ENCODE measurements at places on chromosomes 3 and 15. TPM values are rescaled to one million over a fixed set of nuclear protein-coding genes. Genes with fewer than 3 reads are reported as not detected.

SLC9C1 gene
- not detected for total RNA-seq

GOLGA6B gene
- total RNA-seq = 0.13 TPM

MORC1 gene
- total RNA-seq = 0.11 TPM

CDC25A gene
- total RNA-seq = 42.7 TPM

ARPC4 gene
- 159 TPM for total RNA-seq

Data from activated T-helper 17 cell treated with anti-CD3 and anti-CD28 coated beads, Interleukin-2, amount 50 U/mL, for 72 hours (primary cell).